Activated CD4-positive, CD25-positive, alpha-beta regulatory T cell (primary cell): ENCODE measurements at places on chromosomes 1 and 21.

DNA sequence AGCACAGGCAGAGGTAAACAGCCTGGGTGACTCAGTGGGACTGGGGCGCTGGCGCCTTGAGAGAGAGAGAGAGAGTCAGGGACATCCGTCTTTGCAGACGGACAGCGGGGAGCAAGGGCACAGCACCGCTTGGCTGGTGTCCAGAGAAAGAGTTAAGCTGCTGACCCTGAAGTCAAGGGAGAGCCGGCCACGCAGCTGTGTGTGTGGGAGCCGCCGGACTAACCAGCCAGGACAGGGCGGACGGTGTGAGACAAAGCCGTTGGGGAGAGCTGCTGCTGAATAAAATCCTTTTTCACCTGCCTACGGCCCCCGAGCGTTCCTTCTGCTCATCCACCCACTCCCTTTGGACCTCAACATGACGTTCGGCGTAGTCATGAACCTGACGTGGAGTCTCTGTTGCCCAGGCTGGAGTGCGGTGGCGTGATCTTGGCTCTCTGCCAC, 14.5 kb downstream of the CFAP74 start:
- DNase-seq, result no peak

- no peak for DNase-seq
Observed at GRCh38 chr1:94634977-94635416, 93.4 kb upstream of the F3 start.

DNA sequence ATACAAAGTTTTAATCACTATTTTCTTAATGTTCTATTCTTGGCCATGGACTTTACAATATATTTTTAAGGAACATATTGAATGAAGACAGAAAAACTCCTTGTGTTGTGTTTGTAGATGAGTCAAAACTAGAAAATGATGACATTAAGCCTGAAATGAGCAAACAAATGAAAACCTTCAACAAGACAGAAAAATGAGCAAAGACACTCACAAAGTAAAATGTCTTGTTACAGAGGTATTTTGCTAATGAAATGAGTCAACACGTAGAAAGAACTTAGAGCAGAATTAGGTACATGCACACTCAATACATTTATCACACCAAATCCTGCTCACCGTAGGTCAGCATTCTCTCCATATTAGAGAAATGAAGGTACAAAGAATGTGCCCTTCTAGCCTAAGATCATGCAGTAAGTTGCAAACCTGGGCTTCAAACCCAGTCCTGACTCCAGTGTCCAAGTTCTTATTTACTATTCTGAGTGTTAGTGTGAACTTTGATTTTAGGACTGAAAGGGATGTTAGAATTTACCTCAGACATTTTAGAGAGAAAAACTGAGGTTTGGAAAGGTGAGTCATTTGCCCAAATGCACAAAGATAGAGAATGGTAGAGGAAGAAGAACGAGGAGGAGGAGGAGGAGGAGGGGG, 133.9 kb upstream of the SGIP1 start:
- no peak for DNase-seq

GRCh38 chr1:99614728-99615127, 31.2 kb upstream of the PALMD start:
- DNase-seq, result no peak

GRCh38 chr1:163170331-163170730, 32.4 kb downstream of the RGS5 start:
- no peak for DNase-seq

DNA sequence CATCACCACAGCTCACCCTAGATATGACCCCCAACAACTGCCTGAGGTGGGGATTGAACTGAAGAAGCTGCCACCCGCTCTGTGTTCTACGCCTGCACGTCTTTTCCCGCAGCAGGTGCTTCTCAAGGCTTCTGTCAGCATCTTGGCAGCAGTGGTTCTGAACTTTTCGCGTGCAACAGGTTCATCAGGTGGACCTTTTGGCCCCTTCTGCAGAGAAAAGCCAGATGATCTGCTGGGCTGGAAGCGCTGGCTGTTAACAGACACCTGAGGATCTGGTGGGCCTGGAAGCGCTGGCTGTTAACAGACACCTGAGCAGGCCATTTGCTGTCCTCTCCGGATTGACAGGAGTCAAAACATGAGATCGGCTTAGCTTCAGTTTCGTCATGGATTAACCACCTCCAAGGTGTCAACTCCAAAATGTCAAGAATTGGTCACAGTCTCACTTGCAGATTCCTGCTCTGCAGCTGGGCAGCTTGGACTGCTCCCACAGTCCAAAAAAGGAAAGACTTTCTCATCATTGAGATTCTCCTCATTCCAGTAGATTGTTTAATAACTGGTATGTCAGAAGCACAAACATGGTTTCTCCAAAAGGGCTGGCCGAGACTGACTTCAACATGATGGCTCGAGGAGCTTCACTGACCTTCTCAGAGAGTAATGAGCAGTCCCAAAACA, 4.7 kb downstream of the C1orf174 start:
- DNase-seq, result no peak

DNA sequence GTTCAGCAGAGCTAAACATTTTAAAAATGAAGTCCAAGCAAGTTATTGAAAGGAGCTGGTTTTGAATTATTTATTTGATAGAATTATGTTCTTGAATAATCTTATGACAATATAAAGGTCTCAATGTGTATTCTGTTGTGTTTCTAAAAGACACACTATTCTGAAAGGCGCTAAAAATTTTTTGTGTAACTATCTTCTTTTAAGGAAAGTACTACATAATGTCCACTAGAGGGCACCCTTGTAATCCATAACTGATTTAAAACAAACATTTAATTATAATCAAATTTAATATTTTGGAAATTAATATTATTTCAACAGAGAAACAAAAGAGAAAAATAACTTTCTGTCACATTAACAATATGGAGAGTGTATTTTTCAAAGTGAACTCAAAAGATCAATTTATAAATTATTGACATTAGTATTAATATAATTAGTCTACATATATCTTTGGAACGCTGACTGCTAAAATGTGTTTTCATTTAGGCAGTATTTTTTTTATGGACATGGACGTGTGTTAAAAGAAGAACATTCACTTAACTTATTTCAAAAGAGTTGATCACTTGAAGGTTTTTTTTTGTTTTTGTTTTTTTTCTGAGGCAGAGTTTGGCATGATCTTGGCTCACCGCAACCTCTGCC, 248.4 kb downstream of the DENND1B start:
- DNase-seq, result no peak

DNA sequence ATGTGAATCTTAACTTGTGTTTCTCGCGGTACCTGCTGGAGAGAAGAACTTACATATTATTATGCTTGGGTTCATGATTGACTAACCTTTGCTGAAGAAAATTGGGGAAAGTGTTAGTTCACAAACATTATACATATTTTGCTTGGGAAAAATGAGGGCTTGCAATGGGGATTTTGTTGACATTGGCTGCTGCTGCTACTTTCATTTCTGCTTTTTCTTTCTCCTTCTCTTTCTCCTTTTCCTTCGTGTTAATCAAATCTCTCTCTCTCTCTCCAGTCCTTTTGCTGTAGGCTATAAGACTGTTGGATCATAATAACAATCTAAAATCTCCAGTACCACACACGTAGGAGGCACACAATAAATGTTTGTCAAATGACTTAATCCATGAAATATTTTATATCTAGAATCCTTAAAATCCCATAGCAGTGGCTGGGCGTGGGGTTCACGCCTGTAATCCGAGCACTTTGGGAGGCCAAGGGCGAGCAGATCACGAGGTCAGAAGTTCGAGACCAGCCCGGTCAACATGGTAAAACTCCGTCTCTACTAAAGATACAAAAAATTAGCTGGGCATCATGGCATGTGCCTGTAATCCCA, 23.0 kb downstream of the IRF2BP2 start:
- DNase-seq, result no peak

DNA sequence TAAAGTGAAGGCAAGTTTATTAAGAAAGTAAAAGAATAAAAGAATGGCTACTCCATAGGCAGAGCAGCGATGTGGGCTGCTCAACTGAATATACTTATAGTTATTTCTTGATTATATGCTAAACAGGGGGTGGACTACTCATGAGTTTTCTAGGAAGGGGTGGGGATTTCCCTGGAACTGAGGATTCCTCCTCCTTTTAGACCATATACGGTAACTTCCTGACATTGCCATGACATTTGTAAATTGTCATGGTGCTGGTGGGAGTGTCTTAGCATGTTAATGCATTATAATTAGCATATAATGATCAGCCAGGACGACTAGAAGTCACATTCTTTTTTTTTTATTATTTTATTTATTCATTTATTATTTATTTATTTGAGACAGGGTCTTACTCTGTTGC, 46.4 kb upstream of the BARHL2 start:
- DNase-seq, result no peak

DNA sequence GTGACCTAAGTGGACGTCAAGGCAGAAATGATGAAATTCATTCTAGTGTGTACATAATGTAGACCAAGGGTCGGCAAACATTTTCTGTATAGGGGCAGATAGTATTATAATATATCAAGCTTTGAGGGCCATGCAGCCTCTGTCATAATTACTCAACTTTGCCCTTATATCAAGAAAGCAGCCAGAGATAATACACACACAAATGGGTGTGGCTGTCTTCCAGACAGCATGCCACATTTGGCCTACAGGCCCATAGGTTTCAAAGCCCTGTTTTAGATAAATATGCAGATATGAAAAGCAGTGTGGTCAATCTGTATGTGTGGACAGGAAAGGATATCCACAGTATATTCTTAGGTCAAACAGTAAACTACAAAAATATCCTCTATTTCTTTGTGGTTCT, 320.1 kb upstream of the FMN2 start:
- no peak for DNase-seq

DNA sequence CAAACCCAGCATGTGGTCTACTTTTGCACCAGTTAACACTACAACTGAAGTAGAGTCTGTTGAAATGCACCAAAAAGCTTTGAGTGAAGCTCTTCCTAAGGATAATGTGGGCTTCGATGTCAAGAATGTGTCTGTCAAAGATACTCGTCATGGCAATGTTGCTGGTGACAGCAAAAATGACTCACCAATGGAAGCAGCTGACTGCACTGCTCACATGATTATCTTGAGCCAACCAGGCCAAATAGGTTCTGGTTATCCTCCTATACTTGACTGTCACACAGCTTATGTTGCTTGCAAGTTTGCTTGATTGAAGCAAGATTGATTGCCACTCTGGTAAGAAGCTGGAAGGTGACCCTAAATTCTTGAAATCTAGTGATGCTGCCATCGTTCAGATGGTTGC, 85.2 kb downstream of the DENND1B start:
- no peak for DNase-seq

DNA sequence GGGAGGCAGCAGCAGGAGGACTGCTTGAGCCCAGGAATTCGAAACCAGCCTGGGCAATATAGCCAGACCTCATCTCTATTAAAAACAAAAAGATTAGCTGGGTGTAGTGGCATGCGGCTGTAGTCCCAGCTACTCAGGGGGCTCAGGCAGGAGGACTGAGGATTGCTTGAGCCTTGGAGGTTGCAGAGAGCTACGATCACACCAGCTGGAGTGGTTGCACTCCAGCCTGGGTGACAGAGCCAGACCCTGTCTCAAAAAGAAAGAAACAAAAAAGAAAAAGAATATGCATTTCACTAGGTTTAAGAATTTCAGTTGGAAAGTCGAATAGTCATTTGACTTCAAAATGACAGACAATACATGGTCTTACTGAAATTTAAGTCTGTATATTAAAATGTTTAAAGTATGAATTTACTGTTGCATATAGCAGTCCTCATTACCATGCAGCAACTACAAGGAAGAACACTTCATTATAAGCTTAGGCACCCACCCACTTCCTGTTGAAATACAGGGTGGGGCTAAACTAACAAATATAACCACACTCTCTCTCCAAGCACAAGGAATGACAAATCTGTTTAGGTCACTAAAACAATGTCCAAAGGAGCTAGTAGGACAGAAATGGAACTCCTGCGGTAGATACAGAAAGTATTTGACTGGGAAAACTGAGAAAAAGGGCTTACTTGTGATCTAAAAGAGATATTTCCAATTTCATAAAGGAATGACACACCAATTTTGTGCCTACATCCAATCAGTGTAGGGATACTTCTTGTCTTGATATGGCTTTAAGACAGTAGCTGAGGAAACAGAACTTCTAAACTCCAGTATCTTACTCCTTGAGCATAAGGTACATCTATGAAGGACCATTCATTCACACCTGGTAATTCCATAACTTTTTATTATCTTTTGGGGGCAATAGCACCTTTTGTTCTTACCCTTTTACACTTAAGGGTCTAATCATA, 44.1 kb downstream of the GPR3 start:
- DNase-seq, result no peak

- DNase-seq, result no peak
Observed at GRCh38 chr1:31861346-31861745, 45.5 kb upstream of the SPOCD1 start.

- no peak for DNase-seq
Observed at GRCh38 chr21:41367945-41368734, 6.3 kb downstream of the MX2 start.

DNA sequence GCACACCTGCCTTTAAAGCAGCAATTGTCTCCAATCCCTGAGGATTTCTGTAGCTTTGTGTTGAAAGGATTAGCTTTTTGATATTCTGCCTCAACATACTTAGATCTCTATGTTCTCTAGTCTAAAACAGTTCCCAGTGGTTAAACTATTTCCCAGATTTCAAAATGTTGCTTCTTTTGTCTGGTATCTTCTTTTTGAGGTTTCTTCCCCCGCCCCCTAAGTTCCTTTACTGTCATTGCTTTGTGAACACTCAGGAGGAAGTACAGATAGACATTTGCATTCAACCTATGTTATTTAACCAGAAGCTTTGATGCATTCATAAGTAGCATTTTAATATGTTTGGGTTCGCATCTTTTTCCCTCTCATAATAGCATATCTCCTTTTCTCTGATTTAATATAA, 33.5 kb downstream of the CYYR1 start:
- no peak for DNase-seq

DNA sequence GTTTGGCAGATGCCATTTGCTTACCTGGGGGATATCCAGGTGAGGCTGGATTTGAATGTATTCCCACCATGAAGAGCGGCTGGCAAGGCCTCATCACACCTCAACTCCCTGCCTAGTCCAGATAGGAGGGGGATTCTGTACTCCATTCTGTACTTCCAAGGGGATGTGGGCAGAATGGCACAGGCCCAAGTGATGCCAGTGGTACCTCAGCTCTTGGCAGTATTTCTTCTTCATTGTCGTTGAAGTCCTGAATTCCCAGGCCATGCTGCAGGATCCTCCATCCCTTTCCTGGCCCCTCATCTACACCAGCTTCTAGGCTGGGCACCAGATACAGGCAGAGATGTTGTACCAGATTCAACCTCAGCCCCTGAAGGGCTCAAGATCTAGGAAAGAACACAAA, 47.9 kb downstream of the KLHDC7A start:
- no peak for DNase-seq

DNA sequence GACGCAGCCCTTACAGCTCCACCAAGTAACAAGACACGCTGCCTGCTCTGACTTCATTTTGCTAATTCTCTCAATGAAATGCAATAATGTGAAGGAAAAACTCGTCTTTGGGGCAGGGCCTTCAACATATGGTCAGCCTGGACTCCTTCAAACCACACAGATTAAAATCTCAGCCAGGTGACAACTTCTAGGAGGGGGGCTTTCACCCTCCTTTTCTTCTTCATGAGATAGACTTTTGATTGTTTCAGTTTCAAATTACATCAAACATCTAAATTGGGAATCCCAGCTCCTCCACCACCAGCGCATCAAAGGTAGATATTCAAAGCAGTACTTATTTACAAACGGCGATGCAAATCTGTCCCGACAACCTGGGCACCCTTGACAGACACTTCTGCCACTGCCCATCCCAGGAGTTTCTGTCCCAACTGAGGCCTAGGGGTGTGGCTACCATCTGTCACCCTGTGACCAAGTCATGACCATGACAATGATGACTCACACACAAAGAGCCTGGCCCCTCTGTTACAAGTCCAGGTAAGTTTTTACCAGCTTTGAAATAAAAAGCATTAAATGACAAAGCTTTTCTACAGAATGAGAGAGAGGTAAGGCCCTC, 29.7 kb downstream of the SSBP3 start:
- DNase-seq, result no peak
